ENCODE measurements at places on chromosomes 12 and 14. TPM values are rescaled to one million over a fixed set of nuclear protein-coding genes. Genes with fewer than 3 reads are reported as not detected.

- DNase-seq: no peak
These were observed 35.2 kb upstream of the KLRD1 start for GRCh38 chr12:10272467-10272866.

- DNase-seq: no peak
These were observed 147.3 kb downstream of the PPM1H start for GRCh38 chr12:62787611-62788010.

DNA sequence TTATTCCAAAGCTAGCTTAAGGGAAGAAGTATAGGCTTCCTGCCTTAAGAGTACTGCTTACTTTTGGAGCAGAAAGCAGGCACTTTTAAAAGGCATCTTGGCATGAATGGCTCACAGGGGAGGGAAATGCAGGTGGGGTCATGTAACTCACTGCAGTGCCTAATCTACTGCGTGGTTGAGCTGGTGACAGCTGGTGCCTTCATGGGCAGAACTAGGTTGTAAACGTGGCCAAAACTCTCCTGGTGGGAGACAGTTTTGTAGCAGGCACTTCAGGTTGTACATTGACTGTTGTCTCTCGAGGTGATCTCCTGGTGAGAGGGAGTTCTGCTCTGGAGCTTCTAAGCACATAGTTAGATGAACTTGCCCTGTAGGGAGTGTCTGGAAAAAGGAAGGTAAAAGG lies 962.5 kb downstream of the DIO2 start:
- DNase-seq: no peak

GRCh38 chr14:96149131-96149530 lies 55.5 kb upstream of the BDKRB2 start:
- no peak for DNase-seq

SMOC1 gene
- total RNA-seq: not detected

FGD4 gene
- 0.07 TPM for total RNA-seq

AQP6 gene
- not detected for total RNA-seq

- no peak for DNase-seq
These were observed 304.9 kb downstream of the ZFP36L1 start for GRCh38 chr14:68487805-68488590.

GRCh38 chr12:10088955-10089900 lies 9.6 kb downstream of the CLEC1A start:
- DNase-seq: no peak

DNA sequence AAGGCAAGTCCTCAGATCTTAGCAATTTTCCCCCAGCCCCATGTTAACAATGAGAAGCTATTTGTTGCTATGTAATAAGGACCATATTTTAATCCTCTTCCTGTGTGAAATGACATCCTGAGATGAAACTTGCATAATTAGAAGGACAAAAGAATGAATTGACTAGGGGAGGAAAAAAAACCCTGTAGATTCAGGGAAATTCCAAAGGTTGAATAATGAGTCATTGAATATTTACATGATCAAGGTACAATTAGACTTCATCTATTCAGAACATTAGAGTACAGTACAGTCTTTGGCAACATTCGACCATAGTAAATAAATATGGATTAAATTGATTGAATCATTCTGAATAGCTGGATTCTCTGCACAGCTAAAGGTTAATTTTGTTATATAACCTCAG lies 9.4 kb downstream of the MYBPC1 start:
- no peak for DNase-seq

CBLN3 gene
- 4.5 TPM for total RNA-seq

GRCh38 chr12:89162589-89163261 lies 189.6 kb downstream of the DUSP6 start:
- DNase-seq: peak; percentile 86

GRCh38 chr12:127494961-127495915 lies 771.7 kb upstream of the TMEM132C start:
- no peak for DNase-seq

- DNase-seq: no peak
These were observed 32.1 kb upstream of the GSG1 start for GRCh38 chr12:13135371-13136178.

TMEM119 gene
- 0.47 TPM for total RNA-seq

GRCh38 chr14:99880651-99881420 lies 87.6 kb downstream of the EML1 start:
- DNase-seq: no peak

ST8SIA1 gene
- 0.28 TPM for total RNA-seq

SLC10A1 gene
- total RNA-seq: not detected

- no peak for DNase-seq
These were observed 14.3 kb upstream of the FBXL14 start for GRCh38 chr12:1608713-1609119.

- DNase-seq: no peak
These were observed 9.2 kb upstream of the APOLD1 start for GRCh38 chr12:12776261-12776660.

GRCh38 chr12:117789195-117789912 lies 179.4 kb downstream of the KSR2 start:
- DNase-seq: no peak

ARHGDIB gene
- total RNA-seq: 452 TPM

DNA sequence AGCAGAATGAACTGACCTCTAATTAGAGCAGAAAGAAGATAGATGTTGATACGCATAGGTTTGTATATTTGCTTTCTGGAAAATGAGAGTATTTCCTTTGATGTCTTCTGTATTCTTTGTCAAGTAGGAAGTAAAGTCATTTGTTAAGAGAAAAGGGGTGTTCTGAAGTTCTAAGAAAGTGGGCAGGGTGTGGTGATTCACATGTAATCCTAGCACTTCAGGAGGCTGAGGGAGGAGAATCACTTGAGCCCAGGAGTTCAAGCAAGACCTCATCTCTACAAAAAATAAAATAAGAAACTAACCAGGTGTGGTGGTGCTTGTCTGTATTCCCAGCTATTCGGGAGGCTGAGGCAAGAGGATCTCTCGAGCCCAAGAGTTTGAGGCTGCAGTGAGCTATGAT lies 2.8 kb downstream of the RHNO1 start:
- peak; percentile 70 for DNase-seq

MYO1H gene
- total RNA-seq: not detected

DNA sequence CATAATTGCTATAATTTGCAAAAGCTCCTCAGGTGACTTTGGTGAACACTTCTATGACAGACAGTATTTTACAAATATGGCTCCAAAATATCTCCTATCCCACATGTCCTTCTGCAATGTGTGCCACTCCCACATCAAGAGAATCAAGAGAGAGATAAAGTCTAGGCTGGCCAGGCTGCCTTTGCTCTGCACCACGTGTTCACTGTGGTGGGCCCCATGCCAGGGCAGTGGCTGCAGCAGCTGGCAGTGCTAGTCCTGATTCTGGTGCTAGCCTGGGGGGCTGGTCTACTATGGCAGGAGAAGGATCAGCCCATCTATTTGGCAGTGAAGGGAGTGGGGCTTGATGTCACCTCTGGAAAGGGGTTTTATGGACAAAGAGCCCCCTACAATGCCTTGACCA lies 86.3 kb downstream of the DRAM1 start:
- no peak for DNase-seq

- DNase-seq: peak; percentile 90
These were observed 25.2 kb downstream of the DHRS4L2 start for GRCh38 chr14:24013654-24014514.

DNA sequence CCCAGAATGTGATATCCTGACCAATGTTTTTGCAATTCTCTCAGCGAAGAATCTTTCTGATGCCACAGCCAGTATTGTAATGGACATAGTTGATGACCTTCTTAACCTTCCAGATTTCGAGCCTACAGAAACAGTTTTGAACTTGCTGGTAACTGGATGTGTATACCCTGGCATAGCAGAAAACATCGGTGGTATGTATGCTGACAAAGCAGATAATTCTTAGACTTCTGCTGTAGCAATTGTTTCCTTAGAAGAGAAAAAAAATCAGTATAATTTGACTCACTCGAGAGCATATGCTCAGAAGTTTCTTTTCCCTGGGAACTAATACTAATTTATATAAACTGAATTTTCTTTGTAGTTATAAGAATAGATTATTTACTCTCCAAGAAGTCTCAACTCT lies 58.2 kb downstream of the UTP20 start:
- no peak for DNase-seq

GRCh38 chr14:93006567-93007051 lies 83.7 kb downstream of the CHGA start:
- no peak for DNase-seq

SDSL gene
- 0.61 TPM for total RNA-seq

DNA sequence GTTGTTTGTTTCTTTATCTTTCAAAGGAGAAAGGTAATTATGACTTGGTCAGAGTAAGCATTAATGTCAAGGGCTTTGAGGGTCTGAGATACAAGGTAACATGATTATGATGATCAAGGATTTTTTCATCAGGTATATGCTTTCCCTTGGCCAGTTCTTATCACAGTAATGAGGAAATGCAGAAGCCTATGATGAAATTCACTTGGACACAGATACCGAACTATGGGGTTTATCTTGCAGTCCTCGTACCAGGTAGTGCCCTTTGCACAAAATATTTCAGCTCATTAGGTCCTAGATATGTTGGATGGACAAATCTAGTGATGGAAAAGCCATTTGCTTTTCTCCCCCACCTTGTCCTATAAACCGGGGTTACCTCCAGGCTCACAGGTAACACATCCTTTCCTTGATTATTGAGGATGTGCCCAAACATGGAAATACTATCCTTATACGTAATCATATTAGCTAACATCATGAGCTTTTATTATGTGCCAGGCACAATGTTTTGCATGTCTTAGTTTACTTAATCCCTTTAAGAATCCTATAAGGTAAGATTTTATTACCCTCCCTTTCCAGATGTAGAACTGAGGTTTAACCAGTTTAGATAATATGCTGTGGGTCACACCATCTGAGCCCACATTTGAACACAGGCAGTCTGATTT lies 7.0 kb upstream of the RASSF3 start:
- no peak for DNase-seq

GSC gene
- not detected for total RNA-seq

DNA sequence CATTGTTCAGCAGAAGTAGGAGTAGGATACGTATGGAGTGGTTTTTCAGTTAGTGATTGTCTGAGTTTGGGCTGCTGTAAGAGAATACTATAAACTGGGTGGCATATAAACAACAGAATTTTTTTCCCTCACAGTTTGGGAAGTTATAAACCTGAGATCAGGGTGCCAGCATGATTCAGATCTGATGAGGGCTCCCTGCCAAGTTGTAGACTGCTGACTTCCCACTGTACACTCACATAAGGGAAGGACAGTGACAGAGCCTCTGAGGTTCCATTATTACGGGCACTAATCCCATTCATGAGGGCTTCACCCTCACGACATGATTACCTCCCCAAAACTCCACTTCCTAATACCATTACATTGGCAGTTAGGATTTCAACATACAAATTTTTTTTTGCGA lies 50.7 kb downstream of the ACSM4 start:
- DNase-seq: no peak

GRCh38 chr12:132429946-132430643 lies 59.9 kb upstream of the FBRSL1 start:
- DNase-seq: peak; percentile 92

PLA2G1B gene
- total RNA-seq: not detected

PTPRR gene
- total RNA-seq: not detected

GRCh38 chr12:5022025-5022424 lies 21.7 kb upstream of the KCNA5 start:
- DNase-seq: no peak

KRT72 gene
- not detected for total RNA-seq

GRCh38 chr12:1246637-1247036 lies 255.6 kb downstream of the ERC1 start:
- no peak for DNase-seq

DNA sequence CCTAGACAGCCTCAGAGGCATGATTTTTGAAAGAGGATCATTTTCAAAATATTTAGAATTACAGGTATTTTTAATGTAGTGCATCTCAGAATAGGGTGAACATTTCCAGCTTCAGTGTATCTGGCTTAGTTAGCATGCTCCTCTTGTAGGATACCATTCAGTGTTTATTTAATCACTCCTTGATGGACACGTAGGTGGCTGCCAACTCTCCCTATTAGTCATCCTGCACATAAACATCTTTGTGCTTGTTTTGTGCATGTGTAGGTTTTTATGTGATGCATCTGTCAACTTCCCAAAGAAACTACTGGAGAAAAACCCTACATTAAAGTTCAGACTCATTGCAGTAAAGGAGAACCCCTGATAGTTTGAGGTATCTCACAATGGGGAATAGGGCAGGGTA lies 52.5 kb upstream of the RBM19 start:
- no peak for DNase-seq

DNA sequence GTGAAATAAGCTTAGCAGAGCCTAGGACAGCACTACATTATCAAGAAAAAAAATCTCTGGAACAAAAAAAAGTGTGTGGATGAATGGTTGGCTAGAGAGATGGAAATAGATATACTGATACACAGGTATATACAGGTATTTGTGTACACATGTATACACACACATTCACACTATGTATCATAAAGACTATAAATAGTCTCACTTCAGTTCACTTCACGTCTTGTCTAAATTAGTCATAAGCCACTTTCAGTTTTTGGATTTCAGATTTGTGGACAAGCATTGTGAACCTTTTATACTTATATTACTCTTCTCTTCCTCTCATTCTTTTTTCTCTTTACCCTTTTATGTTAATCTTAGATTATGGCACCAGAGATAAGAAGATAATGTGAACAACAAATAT lies 41.8 kb upstream of the SLC6A15 start:
- no peak for DNase-seq

DNA sequence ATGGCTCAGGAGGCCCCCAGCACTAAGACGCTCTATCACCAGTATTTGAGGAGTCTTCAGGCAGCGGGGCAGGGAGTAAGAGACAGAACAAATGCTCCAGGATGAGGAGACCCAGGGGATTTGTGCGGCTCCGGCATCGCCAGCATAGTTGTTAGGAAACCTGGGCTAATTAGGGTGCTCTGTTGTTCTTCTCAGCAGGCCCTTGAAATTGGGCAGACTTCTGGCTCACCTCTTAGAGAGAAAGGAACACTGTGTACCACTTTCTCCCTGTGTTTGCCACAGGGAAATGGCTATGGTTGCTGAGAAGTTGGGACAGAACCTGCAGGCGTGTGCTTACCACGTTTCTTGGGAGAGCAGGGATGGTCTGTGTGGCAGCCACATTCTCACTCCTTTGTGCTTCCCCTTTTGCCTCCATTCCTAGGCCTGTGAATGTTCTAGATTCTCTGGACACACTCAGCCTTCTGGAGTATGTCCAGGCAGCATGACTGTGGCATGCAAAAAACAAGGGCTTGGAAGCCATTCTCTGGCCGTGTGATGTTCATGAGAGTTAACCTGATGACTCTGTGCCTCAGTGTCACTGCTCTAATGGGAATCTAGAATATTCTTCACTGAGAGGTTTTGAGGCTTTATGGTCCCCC lies 109.0 kb downstream of the CHST11 start:
- no peak for DNase-seq

DNA sequence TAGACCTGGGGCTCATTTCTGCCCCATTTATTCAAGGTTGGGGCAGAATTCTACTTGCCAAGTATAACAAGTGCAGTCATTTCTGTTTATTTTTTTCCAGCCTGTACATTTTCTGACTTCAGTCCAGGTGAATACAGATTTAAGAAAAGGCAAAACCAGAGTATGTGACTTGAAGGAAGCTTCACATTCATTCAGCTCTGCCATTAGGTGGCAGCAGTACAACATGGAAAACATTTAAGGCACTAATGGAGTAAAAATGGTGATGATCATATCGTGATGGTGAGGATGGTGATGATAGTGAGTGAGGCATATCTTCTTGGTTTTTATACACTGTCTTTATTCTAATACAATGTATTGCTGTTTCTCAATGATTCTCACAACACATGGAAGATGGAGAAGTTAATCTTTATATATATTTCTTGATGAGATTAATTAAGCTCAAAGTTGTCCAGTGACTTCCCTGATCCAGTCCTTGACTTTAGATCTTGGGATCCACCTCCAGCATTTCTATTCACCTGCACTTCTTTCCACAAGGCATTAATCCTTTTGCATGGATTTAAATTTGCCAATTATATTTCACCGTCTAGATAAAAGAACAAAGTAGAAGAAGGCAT lies 176.7 kb upstream of the SEL1L start:
- DNase-seq: peak; percentile 61
